ENCODE measurements at places on chromosomes 16 and 17. TPM values are rescaled to one million over a fixed set of nuclear protein-coding genes. Genes with fewer than 3 reads are reported as not detected.

GRCh38 chr17:851924-852323 is 69.8 kb downstream of the MRM3 start:
- H3K27me3 ChIP-seq: no peaks in the 10 kb centered on the region
- H3K27ac ChIP-seq: no peak overlapping the region
- DNase-seq: no peak
- no peak overlapping the region for H3K4me3 ChIP-seq

- H3K4me1 ChIP-seq: peaks cover 2% of the 10 kb centered on the region
- H3K36me3 ChIP-seq: peaks cover 65% of the 10 kb centered on the region
- peak overlapping the region; percentile 30 for H3K27ac ChIP-seq
- no peak overlapping the region for H3K4me3 ChIP-seq
- no peaks in the 10 kb centered on the region for H3K27me3 ChIP-seq
These were observed 16.6 kb downstream of the CASKIN2 start for GRCh38 chr17:75498726-75499213.

DNA sequence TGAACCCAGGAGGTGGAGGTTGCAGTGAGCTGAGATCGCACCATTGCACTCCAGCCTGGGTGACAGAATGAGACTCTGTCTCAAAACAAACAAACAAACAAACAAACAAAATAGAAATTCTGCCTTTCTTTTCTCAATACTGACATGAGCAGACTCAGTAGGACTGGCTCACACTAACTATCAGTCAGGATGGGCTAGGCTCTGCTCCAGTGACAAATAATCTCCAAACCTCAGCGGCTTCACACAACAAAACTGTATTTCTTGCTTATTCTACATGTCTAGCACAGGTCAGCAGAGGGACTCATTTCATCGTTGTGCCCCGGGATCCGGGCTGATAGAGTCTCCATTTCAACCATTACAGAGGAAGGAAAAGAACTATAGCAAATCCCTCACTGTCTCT is 26.5 kb upstream of the N4BP1 start:
- H3K27ac ChIP-seq: no peak overlapping the region
- DNase-seq: no peak
- H3K4me1 ChIP-seq: no peaks in the 10 kb centered on the region
- H3K4me3 ChIP-seq: no peak overlapping the region
- H3K36me3 ChIP-seq: no peaks in the 10 kb centered on the region

DNA sequence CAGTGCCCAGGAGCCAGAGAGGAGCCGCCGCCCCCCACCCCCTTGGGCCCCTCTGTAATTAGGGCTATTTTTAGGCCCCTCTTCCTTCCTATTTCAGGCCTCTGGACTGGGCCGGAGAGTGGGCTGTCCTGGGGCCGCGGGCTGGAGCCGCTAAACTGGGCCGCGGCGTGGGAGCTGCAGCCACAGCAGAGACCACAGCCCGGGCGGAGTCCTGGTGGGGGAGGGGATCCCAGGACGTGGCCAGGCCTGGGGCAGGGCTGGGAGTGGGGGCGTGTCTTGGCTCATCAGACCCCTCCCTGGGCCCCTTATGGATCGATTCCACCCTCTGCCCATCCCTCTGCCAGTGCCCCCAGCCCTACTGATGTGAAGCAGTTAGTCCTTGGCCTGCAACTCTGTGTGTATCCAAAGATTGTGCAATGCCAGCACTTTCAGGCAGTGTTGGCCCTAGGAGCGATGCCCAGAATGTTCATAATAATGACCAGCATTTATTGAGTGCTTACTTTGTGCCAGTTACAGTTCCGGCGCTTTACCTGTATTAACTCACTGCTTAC is 15.0 kb upstream of the TAC4 start:
- no peaks in the 10 kb centered on the region for H3K27me3 ChIP-seq
- no peak for DNase-seq
- no peaks in the 10 kb centered on the region for H3K36me3 ChIP-seq
- no peak overlapping the region for H3K27ac ChIP-seq
- peaks cover 2% of the 10 kb centered on the region for H3K4me1 ChIP-seq
- no peak overlapping the region for H3K4me3 ChIP-seq

DNA sequence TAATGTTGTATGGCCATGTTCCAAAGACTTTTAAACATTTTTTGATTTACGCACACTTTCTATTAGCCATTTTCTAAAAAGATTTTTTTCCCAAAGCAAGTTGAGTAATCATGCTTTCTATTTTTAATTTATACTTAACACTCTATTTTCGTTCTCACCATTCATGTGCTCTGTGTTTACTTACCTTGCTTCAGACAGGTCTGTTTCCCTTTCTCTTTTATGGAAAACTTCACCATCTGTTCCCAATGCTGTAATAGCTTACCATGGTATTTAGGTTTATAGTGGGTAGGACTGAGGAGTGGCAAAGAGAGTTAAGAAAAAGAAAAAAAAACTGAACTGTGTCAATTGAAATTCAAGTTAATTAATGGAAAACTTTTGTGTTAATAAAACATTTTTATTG is 37.5 kb upstream of the KCNJ16 start:
- no peak overlapping the region for H3K4me3 ChIP-seq
- H3K4me1 ChIP-seq: no peaks in the 10 kb centered on the region

- DNase-seq: no peak
- H3K27ac ChIP-seq: no peak overlapping the region
- H3K36me3 ChIP-seq: no peaks in the 10 kb centered on the region
- H3K27me3 ChIP-seq: no peaks in the 10 kb centered on the region
- H3K4me1 ChIP-seq: no peaks in the 10 kb centered on the region
These were observed 40.6 kb upstream of the CDH8 start for GRCh38 chr16:62076886-62077285.

DNA sequence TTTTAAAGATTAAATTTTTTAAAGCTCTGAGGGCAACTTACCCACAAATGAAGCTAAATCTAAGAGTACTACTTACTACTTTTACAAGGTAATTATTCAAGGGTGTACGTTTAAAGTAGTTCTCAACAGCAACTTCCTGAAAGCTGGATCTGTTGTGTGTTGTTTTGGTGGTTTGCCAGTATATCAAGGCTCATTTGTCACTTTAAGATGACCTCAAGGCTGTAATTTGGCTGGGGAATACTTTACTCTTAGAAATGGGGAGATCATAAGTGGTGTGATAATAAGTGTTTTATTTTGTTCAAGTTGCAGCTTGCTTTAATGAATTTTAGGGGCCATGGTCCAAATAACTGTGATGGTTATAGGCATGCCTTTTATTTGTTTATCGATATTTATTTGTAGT is 30.4 kb downstream of the AP2B1 start:
- H3K4me1 ChIP-seq: no peaks in the 10 kb centered on the region
- no peak for DNase-seq
- H3K4me3 ChIP-seq: no peak overlapping the region
- H3K27me3 ChIP-seq: no peaks in the 10 kb centered on the region
- no peak overlapping the region for H3K27ac ChIP-seq

DNA sequence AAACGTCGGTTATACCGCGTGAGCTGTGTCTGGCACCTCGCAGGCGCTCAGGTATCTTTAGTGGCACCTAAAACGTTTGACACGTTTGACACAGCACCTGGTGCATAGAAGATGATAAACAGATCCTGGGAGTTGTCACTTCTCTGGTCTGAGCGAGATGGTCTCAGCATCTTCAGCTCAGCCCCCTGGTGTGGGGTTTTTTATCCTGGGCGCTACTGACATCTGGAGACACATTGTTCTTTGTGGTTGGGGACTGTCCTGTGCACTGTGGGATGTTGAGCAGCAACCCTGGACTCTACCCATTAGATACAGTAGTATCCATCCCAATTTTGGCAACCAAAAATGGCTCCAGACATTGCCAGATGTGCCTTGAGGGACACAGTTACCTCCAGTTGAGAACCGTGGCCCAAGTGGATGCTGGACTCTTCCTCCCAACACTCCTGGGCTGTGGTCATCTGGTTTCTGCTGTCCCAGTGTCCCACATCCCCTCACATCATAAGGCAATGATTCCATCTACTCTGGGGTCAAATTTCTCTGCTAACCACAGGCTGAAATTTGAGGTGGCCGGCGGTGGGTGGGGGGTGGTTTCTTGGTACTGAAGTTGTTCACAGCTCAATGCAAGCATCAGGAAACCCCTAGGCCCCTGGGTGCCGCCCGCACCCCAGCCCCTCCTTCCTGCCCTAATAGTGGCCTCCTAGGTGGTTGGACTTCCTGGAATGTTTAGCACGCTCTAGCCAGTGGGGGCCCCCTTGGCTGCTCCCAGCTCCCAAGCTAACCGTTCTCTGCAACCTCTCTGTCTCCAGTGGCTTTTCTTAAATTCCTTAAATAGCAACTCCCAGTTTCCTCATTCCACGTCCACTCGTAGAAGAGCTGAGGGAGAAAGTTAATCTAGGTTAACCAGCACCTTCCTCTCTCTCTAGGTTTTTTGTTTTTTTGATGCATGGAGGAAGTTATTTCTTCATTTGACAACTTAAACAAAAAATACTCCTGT is 124.8 kb downstream of the ABCC1 start:
- H3K36me3 ChIP-seq: peaks cover 58% of the 10 kb centered on the region
- no peaks in the 10 kb centered on the region for H3K27me3 ChIP-seq
- no peak overlapping the region for H3K4me3 ChIP-seq
- no peak for DNase-seq

GRCh38 chr17:47995241-47995935 is 24.5 kb downstream of the CDK5RAP3 start:
- H3K27me3 ChIP-seq: peaks cover 6% of the 10 kb centered on the region
- DNase-seq: no peak
- no peak overlapping the region for H3K27ac ChIP-seq

- no peak overlapping the region for H3K4me3 ChIP-seq
- DNase-seq: peak; percentile 21
These were observed 37.2 kb upstream of the PIK3R6 start for GRCh38 chr17:8904686-8905085.

CLEC18B gene
- not detected for total RNA-seq

MYCBPAP gene
- total RNA-seq: 7.9 TPM

CRHR1 gene
- not detected for total RNA-seq

USP31 gene
- 6.2 TPM for total RNA-seq

CDH15 gene
- total RNA-seq: not detected

UTP18 gene
- total RNA-seq: 1.8 TPM

HOXB3 gene
- total RNA-seq: 19.3 TPM

ABCC11 gene
- total RNA-seq: not detected
